ENCODE measurements at places on chromosomes 6 and 20.

DNA sequence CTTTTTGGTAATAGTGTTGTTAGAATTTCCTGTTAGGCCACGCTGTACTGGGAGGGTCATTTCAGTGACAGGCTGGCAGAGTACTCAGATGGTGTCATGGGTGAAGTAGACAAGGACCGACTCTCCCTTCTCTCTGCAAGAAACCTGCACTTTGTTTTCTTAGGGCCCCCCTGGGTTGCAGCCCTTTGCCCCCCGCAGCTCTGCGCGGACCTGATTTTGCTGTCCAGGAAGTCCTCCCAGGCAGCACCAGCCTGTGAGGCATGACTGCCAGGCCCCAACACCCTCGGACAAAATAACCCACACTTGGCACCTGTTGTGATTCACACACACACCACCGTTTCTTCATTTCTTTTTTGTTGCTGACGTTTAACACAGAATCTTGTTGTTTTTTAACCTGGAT lies 21.8 kb upstream of the CLDN20 start:
- no peak for ATAC-seq

DNA sequence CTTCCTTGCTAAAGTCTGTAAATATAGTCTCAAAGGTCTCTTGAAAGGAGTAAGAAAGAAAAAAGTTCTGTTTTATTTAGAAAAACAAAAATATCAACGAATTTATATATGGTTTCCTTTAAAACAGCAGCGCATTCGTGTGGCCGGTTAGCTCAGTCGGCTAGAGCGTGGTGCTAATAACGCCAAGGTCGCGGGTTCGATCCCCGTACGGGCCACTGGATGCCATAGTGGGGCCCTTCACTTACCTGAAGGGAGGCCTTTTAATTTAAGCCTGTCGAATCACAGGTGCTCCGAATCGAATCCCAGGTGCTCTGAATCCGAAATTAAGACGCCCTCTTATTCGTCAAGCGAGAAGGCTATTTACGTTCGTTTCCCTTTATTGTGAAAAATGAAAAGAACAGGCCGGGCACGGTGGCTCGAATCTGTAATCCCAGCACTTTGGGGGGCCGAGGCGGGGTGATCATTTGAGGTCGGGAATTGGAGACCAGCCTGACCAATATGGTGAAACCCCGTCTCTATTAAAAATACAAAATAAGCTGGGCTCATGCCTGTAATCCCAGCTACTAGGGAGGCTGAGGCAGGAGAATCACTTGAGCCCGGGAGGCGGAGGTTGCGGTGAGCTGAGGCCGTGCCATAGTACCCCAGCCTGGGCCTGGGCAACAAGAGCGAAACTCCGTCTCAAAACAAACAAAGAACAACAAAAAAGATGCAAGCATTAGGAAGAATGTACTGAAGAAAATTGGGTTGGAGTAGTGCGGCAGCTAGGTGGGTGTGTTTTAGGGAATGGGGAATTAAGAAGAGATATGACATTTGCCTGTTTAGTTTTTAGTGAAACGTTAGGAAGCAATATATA lies 195.8 kb upstream of the ZNF184 start:
- peak; percentile 79 for ATAC-seq

GRCh38 chr6:12967686-12968085 lies 251.1 kb downstream of the PHACTR1 start:
- ATAC-seq = no peak

DNA sequence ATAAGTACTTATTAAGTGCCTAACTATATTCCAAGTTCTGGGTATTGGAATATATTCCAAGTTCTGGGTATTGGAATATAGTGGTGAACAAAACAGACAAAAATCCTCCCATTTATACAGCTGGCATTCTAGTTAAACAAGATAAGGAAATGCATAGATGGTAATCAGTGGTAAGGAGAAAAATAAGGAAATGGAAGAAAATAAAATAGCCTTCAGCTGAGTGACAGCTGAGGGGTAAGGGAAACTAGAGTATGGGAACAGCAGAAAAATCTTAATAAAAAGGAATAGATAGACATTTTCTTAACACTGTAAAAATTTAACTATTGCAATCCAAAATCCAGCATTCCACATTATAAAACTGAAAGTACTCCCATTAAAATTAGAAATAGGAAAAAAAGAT lies 17.2 kb upstream of the WFDC10A start:
- no peak for ATAC-seq

DNA sequence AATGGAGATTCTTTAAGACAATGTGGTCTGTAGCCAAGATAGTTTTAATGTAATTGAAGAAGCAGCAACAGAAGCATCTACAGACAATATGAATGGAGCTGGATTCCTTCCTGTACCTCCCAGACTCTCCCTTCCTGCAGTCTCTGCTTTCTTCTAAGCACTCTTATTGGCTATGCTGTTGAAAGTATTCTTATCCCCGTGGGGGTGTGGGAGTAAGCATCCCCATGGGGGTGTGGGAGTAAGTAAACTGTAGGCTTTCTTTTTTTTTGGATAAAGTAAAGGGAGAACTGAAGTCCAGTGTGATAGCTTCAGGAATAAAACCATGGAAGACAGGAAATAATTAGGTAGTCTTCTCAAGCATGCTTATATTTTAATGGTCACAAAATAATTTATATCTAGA lies 4.1 kb downstream of the PKIB start:
- no peak for ATAC-seq

GRCh38 chr6:166795879-166796278 lies 160.5 kb downstream of the RNASET2 start:
- ATAC-seq = no peak

GRCh38 chr20:35616465-35617396 lies 1.1 kb downstream of the SPAG4 start:
- ATAC-seq = peak; percentile 30

DNA sequence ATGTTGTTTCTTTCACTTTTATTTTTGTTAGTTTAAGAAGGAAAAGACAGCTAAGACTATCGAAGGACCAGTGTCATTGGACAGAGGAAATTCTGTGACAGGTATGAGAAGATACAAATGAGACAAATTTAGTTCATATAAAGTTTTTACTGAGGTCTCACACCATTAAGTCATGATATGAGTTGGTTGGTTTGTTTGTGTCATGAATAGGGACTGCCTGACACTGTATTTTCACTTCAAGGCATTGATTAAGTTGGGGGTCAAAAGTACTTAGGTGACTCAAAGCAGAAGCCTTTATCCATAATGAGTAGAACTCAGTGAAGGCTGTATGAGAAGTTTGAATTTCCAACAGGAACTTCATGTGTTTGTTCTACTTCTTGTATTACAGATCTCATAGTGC lies 21.3 kb upstream of the HIVEP2 start:
- ATAC-seq = no peak

DNA sequence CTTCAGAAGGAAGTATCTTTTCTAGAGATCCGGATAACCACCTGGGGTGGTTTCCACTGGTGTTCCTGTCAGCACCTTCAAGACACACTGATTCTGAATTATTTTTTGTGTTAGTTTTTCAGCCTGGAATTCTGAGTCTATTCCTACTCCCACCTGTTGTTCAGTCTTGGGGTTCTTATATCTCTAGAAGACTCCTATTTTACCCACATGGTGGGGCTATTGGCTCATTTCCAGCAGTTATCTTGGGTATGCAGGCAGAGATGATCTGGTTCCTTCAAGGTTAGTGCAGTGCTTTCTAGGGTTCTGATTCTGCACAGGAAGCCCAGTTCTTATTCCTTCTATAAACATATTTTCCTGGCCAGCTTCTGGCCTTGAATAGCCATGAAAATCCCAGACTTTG lies 175.6 kb upstream of the PDE7B start:
- ATAC-seq = peak; percentile 45

DNA sequence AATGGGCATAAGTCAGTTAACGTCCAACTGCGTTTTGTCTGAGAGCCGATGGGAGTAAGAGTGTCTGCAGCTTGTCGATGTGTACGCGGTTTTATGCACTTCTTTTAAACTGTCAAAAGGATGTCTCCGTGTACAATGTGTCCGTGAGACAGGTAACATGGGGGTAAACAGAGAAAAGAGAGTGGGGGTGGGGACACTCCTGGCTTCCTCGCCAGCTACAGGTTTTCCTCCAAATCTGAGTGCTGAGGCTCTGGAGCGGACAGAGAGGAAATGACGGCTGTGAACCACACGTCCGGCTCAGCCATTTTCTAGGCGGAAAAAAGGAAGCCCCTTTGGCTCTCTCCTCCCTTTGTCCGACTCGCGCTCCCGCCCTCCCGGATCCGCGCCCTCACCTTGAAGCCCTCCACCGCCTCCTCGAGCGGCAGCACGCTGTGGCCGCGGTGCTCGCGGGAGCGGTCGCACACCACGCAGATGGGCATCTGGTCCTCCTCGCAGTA lies 916 bp downstream of the TRIM27 start:
- ATAC-seq = peak; percentile 36

DNA sequence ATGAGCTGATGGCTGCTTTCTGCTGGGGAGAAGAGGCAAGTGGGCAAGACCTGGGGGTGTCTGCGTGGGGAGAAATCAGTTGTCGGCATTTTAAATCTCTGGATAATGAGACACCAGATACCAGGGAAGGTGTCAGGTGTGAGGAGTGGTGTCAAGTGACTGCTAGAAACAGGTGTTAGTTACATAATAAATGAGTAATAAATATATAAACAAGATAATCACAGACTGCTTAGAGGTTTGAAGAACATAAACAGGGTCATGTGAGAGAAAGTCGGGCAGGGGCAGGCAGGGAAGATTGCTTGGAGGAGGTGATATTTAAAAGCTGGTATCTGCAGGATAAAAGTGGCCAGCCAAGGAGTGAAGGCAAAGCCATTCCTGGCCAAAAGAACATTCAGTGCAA lies 87.2 kb upstream of the RIN2 start:
- no peak for ATAC-seq

DNA sequence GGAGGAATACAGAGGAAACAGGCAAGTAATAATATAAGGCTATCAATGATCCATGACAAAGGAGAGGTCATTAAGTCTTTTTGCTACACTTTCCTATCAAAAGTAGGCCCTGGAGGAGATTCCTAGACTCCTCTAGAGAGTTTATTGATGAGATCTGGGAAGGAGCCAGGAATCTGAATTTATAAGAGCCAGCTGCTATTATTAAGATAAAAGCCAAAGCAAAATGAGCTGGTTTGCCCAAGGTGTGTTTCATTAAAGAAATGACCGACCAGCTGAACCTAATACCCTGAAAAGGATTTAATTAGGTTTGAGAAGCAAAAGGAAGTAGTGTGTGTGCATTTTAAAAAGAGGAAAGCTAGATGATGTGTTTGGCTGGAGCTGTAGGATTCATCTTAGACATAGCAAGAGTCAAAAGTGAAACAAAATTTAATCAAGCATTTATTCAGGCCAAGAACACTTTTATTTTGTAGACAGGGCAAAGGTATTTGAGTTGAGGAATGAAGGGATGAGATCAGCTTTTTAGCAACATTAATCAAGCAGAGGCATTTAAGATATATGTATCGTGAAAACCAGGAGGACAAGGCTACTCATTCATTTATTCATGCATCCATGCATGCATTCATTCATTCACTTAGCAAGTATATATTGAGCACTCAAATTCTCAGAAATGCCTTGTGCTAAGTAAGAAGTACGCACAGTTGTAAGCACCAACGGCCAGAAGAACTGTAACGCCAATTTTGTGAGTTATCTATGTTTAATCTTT lies 43.5 kb upstream of the SCAF8 start:
- ATAC-seq = no peak

- ATAC-seq = peak; percentile 89
Observed at GRCh38 chr6:159979136-159979874, 10.4 kb downstream of the IGF2R start.

DNA sequence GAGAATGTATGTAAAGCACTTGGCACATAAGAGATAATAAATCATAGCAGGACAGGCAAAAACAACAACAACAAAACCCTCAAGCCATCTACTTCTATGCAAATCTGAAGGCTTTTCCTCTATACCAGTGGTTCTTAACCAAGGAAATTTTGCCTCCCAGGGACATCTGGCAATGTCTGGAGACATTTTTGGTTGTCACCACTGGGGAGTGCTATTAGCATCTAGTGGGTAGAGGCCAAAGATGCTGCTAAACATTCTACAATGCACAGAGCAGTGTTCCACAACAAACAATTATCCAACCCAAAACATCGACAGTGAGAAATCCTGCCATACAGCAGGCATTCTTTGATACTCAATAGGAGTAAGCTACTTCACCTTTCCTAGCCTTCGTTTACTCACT lies 28.2 kb downstream of the NDRG3 start:
- ATAC-seq = no peak

- ATAC-seq = no peak
Observed at GRCh38 chr20:50455656-50456451, 54.3 kb upstream of the PTPN1 start.

GRCh38 chr20:8557711-8558110 lies 425.6 kb downstream of the PLCB1 start:
- no peak for ATAC-seq

GRCh38 chr6:99960027-99960426 lies 34.0 kb downstream of the MCHR2 start:
- ATAC-seq = no peak

- ATAC-seq = no peak
Observed at GRCh38 chr6:155411154-155412052, 44.2 kb downstream of the NOX3 start.

DNA sequence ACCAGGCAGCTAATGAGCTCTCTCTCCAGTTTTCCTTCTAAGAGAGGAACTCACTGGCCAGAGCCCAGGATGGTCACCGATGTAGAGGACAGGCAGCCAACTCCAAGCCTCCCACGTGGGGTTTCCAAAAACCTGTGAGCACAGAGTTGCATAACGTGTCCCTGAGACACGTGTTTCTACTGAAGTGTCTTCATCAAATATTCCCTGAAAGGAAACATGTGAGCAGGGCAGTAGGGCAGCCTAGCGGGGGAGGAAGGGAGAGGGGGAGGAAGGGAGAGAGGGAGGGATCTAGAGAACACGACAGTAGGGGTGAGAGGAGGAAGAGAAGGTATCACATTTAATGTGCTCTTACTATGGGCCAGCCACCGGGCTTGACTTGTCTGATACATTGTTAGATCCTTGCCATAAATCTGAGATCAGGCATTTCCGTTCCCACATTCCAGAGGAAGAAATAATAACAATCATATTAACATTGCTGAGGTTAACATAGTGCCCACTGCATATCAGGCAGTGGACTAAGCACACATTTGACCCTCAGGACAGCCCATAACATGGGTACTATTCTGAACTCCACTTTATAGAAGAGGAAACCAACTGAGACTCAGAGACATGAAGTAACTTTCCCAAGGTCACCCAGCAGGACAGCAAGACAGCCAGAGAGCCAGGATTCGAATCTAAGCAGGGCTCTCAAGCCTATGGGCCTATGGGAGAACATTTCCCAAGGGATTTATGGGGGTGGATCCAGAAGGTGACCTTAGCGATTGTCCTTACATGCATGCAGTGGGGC lies 4.5 kb upstream of the SYS1 start:
- no peak for ATAC-seq

Data from motor neuron (in vitro differentiated cells).